Activated T-helper 1 cell treated with anti-CD3 and anti-CD28 coated beads, Interleukin-2, amount 50 U/mL, for 16 hours (primary cell): ENCODE measurements at places on chromosomes 2 and 18.
A peak's percentile ranks its signal among the peaks of the same experiment; 100 is the strongest.

DNA sequence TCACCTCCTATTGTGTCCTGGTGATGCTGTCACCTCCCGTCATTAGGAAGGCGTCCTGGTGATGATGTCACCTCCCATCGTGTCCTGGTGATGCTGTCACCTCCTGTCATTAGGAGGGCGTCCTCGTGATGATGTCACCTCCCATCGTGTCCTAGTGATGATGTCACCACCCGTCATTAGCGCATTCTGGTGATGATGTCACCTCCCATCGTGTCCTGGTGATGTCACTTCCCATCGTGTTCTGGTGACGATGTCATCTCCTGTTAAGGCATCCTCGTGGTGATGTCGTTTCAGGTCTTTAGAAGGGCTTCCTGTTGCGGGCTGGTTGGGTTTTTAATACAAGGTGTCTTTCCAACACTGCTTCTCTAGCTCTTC lies 40.7 kb downstream of the CTDP1 start:
- DNase-seq, result no peak

- DNase-seq, result no peak
Observed at GRCh38 chr18:57337890-57338289, 14.5 kb upstream of the ST8SIA3 start.

DNA sequence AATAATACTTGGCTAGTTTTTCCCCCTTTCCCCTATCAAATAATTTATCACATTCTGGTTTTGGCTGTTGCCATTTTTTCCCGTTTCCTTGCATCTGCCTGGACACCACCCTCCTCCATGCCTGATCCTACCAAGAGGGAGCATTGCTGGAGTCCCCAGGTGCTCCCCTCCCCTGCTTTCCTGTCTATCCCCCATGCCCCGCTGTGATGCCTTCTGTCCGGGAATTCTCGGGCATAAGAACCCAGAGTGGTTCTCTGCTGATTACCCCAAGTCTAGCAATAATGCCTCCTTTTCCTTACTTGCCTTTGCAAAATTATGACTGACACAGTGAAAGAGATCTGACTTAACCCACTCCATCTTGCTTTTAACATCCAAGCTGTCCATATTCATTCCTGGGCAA lies 248.0 kb upstream of the PXDN start:
- DNase-seq, result no peak

DNA sequence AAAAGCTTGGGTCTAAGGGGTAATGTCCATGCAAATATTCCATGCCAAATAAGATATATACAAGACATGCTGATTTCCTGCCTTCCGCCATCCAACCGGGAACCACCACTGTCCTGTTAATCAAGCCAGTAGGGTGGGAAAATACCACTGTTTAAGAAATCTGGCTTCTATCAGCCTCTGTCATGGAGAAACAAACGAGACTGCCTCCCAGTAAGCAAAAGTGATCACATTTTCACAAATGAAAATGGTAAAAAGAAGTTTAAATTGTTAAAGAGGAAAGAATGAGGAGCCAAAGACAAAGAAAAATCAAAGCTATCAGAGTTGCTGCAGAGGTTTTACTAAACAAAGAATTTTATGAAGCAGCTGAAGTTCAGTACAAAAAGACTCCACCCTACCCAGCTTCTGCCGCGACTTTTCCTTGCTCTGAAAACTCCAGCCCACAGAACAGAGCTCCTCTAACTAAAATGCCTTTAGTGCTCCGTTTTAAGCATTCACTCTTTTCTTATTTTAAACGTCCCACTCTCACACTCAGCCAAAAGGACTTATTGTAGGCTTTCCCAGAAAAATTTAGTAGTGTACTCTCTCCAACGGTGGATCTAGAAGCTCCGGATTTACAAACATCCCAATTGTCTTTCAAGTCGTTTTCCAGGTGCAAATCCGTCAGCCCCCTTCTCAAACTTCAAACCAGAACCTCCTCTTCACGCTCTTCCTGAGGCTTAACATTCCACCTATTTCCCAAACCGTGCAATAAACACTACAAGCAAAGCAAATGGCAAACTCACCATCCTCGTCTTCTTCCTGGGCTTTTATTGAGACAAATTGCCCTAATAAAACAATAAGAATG lies 613 bp downstream of the COL5A2 start:
- DNase-seq, result no peak

DNA sequence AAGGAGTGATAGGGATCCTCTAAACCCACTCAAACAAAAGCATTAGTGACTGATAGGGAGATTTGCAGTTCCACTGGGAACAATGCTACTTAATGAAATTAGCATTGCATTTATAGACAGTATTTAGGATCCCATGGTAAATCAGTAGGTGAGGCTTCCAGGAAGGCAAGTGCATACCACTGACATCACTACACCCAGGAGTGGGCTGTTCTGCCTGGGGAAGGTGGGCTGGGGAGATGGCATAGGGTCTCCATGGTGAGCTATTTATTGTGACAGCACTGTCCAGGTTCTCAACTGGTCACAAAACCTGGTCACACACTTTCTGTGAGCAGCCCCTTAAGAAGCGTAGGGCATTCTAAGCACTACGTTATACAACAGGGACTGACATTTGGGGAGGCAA lies 262.2 kb downstream of the ALK start:
- no peak for DNase-seq

DNA sequence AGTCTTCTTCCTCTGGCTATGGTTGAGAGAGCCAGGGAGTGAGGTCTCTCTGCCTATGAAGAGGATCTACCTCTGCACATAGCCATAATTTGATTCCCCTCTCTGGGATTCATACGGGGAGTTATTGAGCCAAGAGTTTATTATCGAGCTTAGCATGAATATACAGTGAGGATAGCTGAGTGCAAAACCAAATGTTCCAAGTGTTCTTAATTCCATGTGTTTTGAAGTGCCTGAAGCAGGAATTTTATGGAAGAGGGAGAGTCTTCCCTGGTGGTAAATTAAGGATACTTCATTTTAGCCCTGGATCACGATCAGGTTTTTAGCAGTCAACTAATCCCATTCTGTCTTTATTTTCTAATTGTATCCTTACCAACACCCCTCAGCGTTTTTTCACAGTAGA lies 270.6 kb downstream of the C1D start:
- DNase-seq, result no peak

DNA sequence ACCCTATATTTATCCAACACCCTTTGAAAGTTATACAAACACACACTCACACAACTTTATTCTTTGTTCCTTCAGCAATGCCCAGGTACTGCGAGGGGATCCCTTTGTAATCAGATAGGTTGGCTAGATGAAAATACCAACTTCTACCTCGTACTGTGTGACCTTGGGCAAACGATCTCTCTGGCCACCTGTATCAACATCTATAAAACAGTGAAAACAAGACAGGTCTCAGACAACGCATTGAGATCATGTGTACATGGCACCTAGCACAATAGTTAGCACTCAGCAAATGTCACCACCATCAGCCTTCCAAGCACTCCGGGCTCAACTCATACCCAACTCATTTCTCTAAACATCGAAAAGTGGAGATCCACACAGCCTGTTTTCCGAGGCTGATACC lies 118.4 kb upstream of the PPP1CB start:
- DNase-seq, result no peak

DNA sequence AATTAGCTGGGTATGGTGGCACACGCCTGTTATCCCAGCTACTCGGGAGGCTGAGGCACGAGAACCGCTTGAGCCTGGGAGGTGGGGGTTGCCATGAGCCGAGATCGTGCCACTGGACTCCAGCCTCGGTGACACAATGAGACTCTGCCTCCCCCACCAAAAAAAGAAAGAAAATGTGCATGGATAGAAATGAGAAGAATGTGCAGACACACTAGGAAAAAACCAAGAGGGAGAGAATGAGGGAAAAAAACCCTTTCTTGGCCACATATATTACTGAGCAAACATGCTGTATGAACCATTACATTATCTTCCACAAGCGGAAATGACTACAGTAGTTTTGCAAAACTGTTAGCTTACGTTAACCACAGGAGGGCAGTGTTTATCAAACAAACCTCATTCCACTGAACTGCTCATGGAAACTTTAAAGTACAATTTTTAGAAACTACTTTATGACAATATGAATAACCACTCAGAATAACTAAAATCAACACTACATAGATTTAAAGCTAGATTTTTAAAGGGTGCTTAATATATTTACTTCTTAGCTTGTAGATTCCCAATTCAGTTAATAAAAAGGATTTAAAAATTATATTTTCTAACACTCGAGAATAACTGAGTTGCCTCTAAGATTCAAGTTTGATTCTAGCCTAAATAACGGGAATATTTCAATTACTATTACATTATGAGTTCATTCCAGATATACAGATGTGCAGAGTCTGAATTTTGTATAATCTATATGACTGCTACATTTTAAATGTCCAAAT lies 26.4 kb downstream of the ASXL2 start:
- no peak for DNase-seq

DNA sequence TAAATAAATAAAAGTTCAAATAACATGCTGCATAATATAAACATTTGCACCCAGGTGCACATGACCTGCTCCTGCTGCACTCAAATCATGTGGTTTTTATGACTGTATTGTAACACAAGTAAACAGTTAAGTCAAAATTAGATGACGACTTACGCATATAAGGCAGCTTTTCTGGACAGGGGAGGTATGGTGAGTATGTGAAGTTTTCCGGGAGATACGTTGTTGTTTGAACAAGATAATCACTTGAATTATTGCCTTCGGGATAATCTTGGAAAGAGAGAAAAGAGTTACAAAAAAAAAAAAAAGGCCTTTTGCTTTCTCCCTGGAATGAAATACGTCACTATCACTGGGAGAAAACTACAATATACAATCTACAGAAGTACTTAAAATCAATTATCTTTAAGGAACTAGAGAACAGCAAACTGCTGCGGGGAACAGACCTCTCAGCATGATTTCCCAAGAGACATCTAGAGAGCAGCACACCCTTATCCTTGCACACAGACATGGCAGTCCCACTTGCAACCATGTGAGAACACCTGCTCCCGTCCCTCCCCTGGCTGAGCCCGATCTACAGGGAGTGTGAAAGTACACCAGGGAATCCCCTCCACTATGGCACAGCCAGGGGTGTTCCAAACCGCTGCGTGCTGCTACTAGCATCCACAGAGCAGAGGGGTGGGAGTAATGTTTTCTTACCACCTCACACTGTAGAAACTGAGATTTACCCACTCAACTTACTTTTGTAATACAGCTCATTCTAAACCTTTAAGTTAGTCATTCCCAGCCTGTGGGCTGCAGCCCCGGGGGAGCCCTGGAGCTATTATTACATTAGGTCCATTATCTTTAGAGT lies 26.3 kb downstream of the B4GALT6 start:
- DNase-seq, result no peak

DNA sequence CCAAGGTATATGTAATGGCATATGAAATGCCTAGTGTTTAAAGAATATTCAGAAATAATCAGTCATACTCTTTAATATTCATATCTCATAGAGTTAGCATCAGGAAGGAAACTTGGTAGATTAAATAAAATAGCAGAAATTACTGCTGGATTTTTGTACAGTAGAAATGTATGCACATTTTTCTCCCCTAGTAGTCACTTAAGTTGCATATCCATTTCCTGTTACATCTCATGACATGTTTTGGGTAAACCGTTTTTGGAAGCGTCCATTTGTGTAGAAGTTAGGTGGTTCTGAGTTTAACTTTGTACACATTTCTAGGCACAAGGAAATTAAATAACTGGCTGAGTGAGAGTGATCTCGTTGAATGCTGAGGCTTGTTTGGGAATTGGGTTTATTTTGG lies 21.9 kb downstream of the NEDD4L start:
- no peak for DNase-seq

DNA sequence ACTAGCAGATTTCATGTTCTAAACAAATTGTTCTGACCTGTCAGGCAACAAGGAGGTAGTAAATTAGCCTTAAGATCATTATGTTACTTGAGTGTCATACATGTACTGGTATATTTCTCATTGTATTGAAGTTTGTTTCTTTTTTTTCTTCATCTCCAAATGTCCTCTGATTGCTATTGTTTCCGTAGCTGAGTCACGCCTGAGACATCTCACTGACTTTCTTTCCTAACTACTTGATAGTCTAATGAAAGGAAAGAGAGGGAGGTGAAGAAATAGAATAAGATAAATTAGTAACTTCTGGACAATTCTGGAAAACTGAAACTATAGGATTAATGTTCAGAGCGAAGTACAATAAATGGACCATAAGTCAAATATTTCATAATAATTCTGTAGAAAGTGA lies 1049.9 kb downstream of the TSN start:
- no peak for DNase-seq

DNA sequence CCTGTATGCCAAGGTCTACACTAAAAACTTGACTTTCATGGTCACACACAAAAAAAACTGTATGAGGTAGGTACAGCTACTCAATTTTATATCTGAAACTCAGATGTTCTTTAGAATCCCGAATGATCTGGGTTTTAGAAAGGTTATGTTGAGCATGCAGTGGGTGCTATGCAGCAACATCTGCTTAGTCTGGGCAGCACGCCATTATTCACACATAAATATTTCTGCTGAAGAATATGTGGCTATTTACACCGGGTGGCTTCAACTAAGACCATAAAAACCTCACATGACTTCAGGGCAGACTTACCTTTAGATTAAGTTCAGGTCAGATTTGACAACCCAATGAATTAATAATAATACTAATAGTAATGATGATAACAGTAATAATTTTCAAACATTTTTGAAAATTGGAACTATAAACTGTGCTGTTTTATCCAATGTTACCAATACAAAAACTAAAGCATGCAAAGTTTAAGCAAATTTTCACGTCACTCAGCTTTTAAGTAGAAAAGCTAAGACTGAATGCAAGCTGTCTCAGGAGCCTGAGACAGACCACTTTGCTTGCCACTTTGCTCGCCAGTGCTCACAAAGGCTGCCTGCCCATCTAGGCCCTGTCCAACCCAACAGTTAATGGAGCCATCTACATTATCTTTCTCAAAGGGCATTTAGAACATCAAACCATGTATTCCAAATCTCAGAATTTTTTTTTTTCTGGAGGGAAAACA lies 292.0 kb downstream of the CNTNAP5 start:
- DNase-seq, result no peak

GRCh38 chr2:84038866-84039265 lies 420.2 kb downstream of the SUCLG1 start:
- DNase-seq, result no peak

- no peak for DNase-seq
Observed at GRCh38 chr2:33488178-33488690, 11.8 kb downstream of the RASGRP3 start.

- DNase-seq, result no peak
Observed at GRCh38 chr2:158529379-158530259, 72.9 kb downstream of the PKP4 start.

DNA sequence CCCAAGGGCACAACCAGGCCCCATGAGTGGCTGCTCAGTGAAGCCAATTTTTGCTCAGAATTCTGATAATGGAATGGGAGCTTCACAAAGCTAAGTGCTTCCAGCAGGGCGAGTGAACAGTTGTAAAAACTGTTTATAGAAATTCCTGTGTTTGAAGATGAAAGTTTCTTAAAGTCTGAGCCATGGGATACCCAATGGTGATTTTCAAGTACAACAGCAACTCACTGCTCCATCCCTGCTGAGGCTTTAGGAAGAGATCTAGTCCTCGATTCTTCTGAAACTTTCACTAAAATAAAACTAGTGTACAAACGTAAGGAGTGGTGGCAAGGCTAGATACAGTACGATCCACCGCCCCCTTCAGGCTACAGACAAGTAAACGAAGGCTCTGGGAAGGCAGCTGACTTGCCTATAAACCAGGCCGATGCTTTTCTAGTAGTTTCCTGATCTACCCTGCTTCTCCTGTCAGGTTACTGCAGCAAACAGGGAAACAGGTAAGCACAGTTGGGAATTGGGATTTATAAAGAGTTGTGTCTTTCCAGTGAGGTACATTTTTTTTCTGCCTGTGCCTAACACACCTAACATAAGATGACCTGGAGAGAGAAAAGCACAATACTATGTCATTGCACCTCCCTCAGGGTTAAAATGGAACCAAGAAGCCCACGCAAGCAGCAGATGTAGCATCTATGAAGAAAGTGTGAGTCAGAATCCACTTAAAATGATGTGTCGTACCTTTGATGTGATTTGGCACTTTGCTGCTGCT lies 108.7 kb downstream of the UXS1 start:
- DNase-seq, result peak; percentile 27
